GM12891 (cell line): ENCODE measurements at places on chromosomes 2 and 18.

- DNase-seq, result peak; percentile 33
These were observed 99.8 kb downstream of the CACNB4 start for GRCh38 chr2:151999053-151999452.

DNA sequence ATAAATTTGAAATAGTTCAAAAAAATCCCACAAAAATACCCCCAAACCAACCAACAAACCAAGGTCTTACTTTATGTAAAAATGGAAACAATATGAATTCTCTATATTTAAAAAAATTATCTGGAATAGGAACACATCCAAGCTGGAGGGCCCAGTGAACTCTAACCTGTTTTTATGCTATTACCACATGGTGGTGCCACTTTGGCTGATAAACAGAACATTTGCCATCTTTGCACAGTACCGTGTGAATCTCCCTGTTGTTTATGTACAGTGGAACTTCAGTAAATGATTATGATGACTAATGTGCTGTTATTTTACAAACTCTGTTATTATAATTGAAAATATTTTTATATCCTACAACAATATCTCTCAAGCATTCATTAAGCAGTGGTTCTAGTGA lies 145.3 kb upstream of the SMAD7 start:
- no peak for DNase-seq

- no peak for DNase-seq
These were observed 18.3 kb downstream of the AAK1 start for GRCh38 chr2:69625078-69625795.

DNA sequence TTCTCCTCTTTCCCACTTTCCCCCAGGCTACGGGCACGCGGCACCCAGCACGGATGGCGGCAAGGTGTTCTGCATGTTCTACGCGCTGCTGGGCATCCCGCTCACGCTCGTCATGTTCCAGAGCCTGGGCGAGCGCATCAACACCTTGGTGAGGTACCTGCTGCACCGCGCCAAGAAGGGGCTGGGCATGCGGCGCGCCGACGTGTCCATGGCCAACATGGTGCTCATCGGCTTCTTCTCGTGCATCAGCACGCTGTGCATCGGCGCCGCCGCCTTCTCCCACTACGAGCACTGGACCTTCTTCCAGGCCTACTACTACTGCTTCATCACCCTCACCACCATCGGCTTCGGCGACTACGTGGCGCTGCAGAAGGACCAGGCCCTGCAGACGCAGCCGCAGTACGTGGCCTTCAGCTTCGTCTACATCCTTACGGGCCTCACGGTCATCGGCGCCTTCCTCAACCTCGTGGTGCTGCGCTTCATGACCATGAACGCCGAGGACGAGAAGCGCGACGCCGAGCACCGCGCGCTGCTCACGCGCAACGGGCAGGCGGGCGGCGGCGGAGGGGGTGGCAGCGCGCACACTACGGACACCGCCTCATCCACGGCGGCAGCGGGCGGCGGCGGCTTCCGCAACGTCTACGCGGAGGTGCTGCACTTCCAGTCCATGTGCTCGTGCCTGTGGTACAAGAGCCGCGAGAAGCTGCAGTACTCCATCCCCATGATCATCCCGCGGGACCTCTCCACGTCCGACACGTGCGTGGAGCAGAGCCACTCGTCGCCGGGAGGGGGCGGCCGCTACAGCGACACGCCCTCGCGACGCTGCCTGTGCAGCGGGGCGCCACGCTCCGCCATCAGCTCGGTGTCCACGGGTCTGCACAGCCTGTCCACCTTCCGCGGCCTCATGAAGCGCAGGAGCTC lies 35.4 kb downstream of the KCNK3 start:
- DNase-seq, result peak; percentile 53

- DNase-seq, result no peak
These were observed 126.4 kb downstream of the CACNB4 start for GRCh38 chr2:151972241-151973012.

GRCh38 chr2:13522917-13523821 lies 806.4 kb downstream of the TRIB2 start:
- DNase-seq, result no peak

DNA sequence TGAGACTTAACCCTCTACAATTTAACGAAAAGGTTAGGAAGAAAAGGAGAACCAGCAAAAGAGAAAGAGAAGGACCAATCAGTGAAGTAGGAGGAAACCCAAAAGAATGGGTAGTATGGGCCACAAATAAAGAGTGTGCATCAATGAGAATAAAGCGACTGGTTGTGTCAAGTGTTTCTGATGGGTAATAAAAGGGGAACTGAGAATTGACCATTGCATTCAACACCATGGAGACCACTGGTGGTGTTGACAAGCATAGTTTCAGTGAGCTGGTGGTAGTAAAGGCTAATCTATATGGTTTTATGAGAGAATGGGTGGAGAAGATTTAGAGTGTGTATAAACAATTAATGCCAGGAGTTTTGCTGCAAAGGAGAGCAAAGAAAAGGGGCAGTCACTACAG lies 75.4 kb downstream of the CSRNP3 start:
- no peak for DNase-seq

DNA sequence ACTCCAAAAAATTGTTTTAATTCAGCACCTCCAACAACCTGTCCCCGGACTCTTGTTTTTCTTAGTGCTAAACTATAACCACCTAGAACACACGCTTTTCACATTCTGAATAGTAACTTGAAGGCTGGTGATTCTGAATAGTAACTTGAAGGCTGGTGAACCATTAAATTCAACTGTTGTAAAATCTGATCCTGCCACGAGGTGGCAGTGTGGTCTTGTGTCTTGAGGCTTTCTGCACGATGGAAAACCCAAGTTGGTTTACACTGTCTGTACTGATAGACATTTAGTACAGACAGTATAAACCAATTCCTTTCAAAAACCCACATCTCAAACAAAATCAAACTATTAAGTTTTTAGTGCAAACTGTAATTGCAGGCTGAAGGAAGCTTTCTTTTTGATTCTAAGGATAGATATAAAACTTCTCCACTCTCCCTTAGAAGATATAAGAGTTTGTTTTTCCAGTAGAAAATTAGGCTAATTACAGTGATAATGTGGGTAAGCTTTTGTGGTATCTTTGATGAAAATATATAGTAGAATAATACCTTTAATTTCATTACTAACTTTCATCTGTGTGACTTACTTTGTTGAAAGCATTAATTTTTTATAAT lies 57.6 kb downstream of the VAPA start:
- DNase-seq, result no peak

GRCh38 chr2:239146011-239146641 lies 254.7 kb downstream of the HDAC4 start:
- DNase-seq, result no peak

GRCh38 chr2:172281648-172282570 lies 145.5 kb upstream of the ITGA6 start:
- DNase-seq, result no peak

- DNase-seq, result no peak
These were observed 12.6 kb downstream of the CLEC4F start for GRCh38 chr2:70807828-70808118.
